ENCODE measurements at places on chromosomes 11 and 22. TPM values are rescaled to one million over a fixed set of nuclear protein-coding genes. Genes with fewer than 3 reads are reported as not detected.

DNA sequence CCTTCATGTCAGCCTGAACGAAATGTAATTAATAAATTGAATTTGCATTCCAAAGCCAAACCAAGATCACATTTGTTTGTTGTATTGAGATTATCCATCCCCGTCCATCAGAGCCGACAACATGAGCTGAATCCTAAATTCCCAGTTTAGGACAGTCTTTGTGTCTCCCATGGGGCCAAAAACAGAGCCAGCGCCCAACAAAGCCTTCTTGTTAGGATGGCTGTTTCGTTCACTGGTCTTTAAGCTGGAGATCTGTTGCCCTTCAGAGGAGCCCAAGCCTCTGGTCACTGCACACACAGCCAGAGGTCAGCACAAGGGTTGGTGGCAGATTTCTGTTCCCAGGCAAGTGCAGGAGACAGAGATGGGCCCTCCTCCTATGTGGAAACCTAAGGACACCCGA lies 25.8 kb downstream of the DSCAML1 start:
- H3K27me3 ChIP-seq: peaks cover 6% of the 10 kb centered on the region
- H3K36me3 ChIP-seq: no peaks in the 10 kb centered on the region
- DNase-seq: no peak

DNA sequence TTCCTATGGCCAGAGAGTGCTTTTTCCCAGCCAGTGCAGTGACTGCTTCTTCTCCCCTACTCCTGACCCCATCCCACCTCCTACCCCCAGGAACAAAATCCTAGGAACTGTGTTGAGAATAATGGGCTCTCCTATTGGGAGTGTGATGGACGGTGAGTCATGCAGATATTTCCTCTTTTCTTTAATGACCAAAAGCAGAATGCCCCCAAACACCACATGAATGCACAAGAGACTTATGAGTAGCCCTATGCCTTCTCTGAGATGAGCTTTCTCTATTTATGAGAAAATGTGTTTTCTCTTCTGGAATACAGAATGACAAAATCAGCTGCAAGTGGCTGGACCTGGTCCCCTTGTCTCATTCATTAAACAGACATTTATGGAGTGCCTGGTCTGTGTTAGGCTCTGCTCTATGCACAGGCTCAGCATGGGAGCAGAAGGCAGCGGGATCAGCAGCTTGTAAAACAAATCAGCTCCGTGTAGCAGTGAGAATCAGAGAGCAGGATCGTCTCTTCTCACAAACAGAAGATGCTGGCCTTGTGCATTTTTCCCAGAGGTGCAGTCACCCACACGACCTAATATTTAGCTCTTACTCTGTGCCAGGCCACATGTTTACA lies 47.5 kb upstream of the GALNT18 start:
- no peak overlapping the region for H3K27ac ChIP-seq
- no peak overlapping the region for H3K4me3 ChIP-seq
- H3K4me1 ChIP-seq: peaks cover 7% of the 10 kb centered on the region
- no peak for DNase-seq
- H3K27me3 ChIP-seq: peaks cover 10% of the 10 kb centered on the region

OSBP2 gene
- 3.0 TPM for polyA plus RNA-seq

RIMBP3C gene
- not detected for polyA plus RNA-seq
